Fibroblast of mammary gland (primary cell): ENCODE measurements at places on chromosomes 7 and 10.
A peak's percentile ranks its signal among the peaks of the same experiment; 100 is the strongest.

- DNase-seq = no peak
Measured at GRCh38 chr7:150668472-150668911, 17.0 kb upstream of the GIMAP2 start.

GRCh38 chr10:89503652-89504370 lies 31.6 kb downstream of the SLC16A12 start:
- no peak for DNase-seq

DNA sequence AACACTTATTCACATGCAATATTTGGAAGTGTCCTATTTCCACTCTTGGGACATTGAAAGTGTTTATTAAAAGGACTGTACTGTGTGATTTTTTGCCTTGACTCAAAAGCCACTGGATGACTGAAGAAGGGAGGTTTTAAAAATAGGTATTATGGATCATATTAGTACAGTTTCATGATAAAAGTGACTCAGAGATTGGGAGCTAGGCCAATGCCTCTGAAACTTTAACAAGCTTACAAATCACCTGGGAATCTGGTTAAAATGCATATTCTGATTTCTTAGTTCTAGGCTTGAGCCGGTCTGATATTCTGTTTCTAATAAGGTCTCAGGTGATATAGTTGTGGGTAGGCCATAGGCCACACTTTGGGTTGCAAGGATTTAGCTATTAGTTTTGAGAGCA lies 191.2 kb downstream of the PLXDC2 start:
- peak; percentile 49 for DNase-seq

GRCh38 chr7:155685070-155685790 lies 40.8 kb downstream of the RBM33 start:
- no peak for DNase-seq

DNA sequence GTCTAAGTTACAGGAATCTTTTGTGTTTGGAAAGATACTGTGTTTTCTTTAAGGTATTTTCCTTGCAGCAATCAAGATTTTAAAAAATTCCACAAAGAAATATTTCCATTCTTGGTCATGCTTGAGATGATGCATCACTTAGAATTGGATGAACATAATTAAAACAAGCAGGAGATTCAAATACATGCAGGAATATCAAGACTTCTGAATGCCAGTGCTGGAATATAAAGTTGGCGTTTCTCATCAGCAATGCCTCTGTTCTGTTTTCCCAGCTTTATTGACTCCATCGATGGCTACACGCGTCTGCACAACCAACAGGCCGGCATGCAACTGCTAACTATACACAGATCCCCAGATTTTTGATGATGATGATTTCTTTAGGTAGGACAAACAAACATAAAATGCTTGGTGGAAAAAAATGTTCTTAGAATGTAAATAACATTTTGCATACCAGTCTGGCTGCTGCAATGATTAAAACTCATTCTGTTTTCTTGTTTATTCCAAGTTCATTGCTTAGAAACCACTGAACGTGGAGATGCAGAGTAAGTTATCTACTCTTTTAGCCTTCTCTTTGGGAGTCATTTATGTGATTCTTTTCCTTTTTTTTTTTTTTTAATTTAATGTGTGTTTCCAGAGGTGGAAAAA lies 91.3 kb upstream of the FAM171A1 start:
- DNase-seq = peak; percentile 34

DNA sequence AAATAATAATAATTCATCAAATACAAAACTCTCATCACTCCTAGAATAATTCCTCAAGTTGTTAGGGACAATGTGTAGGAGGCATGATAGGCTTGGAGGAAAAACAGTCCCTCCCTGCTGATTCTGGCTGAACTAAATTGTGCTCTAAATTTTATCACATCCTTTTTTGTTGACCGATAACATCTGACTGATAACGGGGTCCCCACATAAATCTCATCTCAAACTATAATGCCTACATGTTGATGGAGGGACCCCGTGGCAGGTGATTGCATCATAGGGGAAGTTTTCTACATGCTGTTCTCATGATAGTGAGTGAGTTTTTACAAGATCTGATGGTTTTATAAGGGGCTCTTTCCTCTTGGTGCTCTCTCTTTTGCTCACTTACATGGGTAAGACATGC lies 1043.5 kb upstream of the SORCS1 start:
- no peak for DNase-seq

GRCh38 chr7:40673285-40673684 lies 538.5 kb downstream of the SUGCT start:
- DNase-seq = peak; percentile 76

DNA sequence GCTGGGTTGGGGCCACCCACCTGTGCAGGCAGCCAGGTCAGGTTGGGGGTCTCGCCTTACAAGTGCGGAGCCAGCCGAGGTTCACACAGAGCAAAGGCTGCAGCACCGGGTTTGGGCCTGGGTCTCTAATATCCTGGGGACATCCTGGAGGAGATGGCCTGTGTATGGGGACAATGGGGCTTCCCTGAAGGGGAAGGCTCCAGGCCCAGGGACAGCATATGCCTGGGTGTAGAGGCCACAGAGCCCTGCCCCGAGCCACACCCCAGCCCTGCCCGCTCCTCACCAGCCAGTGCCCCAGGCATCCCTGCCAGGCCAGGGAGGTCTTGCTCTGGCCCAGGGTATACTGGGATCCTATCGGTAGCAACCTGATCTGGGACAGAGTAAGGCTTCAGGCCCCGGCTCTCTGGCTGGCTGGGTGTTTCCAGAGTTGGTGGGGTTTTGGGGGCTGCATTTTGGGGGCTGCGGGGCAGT lies 9.1 kb downstream of the TTYH3 start:
- DNase-seq = no peak
